Occipital lobe (tissue), 3 donors: ENCODE measurements at places on chromosomes 16 and 17.

DNA sequence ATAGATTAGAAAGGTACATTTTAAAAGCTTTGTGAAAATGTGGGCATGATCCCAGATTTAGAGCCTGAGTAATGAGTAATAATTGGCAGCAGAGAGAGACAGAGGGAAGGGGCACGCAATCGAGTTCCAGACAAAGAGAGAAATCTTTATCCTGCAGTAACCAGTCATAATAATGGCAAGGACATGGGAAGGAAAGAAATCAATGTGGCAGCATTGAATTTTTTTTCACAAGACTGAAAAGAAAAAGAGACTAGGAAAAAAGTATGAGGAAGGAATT, 790.8 kb upstream of the SOX9 start:
- no peak for DNase-seq

- DNase-seq: no peak
These were observed 68.6 kb downstream of the ZZEF1 start for GRCh38 chr17:4073983-4074830.

DNA sequence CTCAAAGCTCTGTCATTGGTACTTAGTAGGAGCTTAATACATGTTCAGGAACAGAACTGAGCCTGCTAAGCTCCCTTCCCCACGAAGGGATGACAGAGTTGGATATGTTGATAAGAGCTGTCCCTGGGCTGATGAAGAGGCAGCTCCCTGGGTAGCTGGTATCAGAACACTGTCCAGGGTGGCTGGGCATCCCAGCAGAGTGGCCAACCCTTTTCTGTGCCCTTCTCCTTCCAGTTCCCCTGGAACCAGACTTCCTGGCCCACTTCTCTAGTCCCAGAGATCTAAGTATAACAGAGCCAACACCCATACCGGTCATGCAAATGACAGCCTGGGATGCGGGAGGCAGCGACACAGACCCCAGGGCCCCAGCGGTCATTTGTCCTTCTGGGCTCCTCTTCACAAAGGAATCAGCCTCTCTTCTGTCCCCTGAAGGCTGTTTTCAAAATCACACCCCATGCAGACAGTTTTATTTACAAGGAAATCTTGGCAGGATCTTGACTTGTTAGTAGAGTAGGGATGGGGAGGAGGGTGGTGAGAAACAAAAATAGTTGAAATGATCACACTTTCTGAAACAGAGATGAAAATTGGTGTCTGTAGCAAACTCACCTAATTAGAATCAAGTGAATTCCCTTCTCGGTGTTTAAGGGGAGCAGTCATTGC, 1.4 kb upstream of the RHBDL3 start:
- DNase-seq: no peak

GRCh38 chr17:79836510-79836971, 2.7 kb downstream of the CBX4 start:
- DNase-seq: no peak

GRCh38 chr17:79243603-79243990, 169.0 kb downstream of the ENGASE start:
- no peak for DNase-seq

- DNase-seq: peak; percentile 36
These were observed 211.5 kb downstream of the CDH11 start for GRCh38 chr16:64910356-64910755.

DNA sequence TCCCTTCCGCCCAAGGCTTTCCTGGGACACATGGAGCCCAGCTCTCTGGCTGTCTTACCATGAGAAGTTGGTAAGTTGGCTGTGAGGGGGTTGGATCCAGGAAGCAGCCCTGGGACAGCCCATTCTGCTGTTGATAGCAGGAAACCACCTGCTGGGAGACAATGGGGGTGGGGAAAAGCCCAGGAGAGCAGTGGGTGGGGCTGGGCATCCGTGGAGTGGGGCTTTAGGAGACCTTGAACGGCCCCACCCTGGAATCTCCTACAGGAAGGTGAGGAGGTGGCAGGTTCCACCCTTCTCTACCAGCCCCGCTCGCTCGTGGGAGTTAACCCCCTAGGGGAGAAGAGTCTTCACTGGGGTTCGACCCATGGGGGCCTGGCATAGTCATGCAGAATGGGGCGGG, 5.8 kb downstream of the TMEM92 start:
- no peak for DNase-seq

- no peak for DNase-seq
These were observed 83.3 kb upstream of the TNRC6C start for GRCh38 chr17:77875051-77875780.

DNA sequence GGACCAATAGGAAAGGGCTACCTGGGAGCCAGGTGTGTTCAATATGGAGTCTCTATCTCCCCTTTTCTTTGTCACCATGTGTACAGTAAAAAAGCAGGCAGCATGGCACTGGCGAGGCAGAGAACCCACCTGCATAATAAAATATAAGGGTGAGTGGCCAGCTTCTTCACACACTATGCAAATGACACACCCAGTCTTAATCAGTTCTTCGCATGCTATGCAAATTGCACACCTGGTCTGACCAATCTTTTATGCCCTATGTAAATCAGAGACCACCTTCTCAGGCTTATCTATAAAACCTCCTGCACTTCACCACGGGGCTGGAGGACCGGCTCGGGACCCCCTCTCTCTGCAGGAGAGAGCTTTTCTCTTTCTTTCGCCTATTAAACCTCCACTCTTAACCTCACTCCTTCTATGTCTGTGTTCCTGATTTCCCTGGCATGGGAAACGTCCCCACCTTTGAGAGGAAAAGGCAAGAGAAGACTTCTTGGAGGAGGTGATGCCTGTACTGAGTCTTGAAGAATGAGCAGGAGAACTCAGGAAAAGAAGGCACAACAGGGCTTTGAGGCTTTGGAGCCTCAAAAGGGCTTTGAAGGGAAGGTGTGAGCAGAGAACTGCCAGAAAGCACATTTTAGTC, 502.1 kb downstream of the GRIN2A start:
- DNase-seq: no peak

DNA sequence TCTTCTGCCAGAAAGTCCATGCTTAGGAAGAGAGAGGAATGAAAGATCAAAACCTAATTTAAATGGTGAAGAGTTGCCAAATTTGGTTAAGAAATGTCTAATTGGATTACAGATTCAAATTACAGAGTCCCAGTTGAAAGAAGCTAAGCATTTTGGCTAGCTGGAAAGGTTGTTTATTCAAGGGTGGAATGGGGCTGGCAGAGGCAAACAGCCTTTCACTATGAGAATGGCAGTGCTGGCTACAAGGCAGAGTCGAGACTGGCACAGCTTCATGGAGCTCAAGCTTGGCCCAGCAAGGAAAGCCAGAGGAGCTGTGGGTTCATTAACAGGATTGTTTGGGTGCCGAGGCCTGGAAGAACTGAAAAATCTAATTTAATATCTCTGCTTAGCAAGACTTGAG, 13.6 kb downstream of the MAP3K3 start:
- no peak for DNase-seq

DNA sequence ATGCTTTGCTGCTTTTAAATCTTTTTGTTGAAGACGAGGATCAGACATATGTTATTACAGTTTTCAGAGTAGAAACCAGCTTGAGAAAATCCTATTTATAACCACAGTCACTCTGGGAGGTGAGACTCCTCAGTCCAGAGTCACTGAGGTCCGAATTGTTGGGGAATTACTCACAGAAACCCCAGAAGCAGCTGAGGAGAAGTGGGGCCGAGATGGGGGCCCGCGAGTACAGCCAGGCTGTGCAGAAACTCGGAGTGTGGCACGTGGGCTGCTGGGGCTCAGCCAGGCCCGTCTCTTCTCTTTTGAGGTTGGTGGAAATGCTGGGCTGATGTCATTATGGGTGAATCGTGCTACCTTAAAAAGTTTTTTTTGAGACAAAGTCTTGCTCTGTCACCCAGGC, 14.4 kb upstream of the GNG13 start:
- no peak for DNase-seq

- DNase-seq: no peak
These were observed 297.0 kb downstream of the MAP2K6 start for GRCh38 chr17:69711541-69711940.

DNA sequence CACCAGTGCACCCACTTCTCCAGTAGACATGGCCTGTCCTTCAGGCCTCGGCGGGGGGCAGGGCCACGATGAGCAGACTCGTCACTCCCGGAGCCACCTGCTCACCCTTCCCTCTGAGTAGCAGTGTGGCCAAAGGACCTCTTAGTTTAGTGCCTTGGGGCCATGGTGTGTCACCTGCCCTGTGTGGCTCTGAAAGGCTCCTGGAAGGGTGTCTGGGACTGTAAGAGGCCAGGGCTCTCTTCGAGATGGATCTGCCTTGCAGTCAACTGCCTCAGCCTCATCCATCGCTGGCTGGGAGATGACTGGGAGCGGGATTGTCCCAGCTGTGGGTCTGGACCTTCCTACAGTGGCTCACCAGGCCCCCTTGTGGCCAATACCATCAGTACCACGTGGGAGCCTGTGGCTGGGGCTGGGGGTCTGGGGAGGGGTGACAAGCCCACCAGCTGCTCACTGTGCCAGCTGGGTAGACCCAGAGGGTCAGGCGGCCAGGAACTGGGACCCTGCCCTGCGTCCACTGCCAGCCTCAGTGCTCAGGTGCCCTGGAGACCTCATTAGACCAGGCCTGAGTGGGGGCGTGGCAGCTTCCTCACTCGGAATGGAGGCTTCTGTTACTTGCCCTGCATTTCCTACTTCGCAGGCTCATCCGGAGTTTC, 133.4 kb downstream of the OR1D5 start:
- DNase-seq: no peak

DNA sequence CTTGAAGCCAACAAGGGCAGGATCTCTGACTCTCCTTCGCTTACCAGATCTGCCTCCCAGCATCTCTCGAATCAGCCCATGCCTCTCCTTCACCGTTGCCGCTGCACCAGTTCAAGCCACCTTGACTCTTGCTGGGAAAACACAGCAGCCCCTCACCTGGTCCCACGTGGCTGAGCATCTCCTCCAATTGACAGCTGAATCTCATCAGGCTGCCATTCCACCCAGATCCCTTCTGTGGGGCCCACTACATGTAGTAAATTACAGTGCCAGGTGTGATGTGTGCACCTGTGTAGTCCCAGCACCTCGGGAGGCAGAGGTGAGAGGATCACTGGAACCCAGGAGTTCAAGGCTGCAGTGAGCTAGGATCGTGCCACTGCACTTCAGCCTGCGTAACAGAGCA, 37.8 kb upstream of the C16orf78 start:
- DNase-seq: no peak

DNA sequence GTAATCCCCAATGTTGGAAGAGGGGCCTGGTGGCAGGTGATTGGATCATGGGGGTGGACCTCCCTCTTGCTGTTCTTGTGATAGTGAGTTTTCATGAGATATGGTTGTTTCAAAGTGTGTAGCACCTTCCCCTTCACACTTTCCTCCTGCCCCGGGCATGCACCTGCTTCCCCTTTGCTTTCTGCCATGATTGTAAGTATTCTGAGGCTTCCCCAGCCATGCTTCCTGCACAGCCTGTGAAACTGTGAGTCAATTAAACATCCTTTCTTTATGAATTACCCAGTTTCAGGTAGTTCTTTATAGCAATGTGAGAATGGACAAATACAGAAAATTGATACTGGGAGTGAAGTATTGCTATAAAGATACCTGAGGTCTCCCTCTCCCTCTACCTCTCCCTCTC, 29.4 kb downstream of the RNF112 start:
- DNase-seq: no peak

GRCh38 chr17:82435103-82435502, 15.4 kb downstream of the CYBC1 start:
- no peak for DNase-seq

GRCh38 chr17:74466828-74467184, 372 bp downstream of the CD300A start:
- DNase-seq: no peak

- DNase-seq: no peak
These were observed 13.3 kb upstream of the ACSF3 start for GRCh38 chr16:89080196-89080853.

GRCh38 chr16:401468-402348, at the start of gene DECR2:
Gene DECR2, plus strand, starts transcription at chr16:401885. Its CDS starts 79 bp downstream, at chr16:401964.
- peak; percentile 92 for DNase-seq

DNA sequence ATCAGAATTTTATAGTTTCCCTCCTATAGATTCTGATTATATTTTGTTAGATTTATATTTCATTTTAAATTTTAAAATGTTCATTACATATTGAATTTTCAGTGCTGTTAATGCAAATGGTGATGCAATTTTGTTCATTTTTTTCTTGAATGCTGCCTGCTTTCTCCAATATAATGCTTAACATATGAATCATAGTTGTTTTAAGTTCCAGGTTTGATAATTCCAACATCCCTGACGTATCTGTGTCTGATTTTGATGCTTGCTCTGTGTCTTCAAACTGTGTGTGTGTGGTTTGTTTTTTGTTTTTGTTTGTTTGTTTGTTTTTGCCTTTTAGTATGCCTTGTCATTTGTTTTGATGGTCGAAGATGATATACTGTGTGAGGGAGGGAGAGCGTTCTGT, 134.7 kb upstream of the ELAC2 start:
- DNase-seq: no peak

DNA sequence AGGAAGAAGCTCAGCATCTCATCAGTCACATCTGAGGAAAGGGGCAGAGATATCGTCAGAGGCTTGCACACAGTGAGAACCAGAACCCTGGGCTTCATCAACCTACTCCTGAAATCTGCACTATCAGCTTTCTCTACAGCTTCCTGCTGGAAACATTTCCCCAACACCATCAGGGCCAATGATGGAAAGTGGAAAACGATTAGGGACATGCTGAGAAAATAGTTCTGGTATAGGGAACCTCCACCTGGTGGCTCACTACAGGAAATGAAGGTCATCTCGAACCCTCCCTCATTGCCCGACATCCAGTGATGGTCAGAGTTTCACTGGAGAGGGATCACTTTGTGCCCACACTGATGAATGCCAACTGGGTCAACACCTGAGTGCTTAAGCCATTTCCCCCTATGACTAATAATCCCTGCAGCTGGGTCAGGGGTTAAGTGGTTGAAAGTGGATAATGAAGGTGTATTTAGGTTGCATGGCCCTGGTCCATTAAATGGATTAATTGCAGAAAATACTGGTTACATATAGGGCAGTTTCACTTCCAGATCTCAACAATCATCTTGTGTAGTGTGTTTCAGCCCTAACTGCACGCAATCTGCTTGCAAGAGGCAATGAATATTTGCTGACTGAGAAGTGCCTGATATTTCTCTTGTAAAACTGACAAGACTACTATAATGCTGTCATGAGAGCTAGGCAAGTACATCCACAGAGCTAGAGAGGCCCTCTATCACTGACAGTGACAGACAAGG, 43.1 kb upstream of the GSG1L start:
- DNase-seq: no peak

- no peak for DNase-seq
These were observed 28.7 kb downstream of the ACSF3 start for GRCh38 chr16:89122322-89122851.
